ENCODE measurements at places on chromosomes 2 and 18.

DNA sequence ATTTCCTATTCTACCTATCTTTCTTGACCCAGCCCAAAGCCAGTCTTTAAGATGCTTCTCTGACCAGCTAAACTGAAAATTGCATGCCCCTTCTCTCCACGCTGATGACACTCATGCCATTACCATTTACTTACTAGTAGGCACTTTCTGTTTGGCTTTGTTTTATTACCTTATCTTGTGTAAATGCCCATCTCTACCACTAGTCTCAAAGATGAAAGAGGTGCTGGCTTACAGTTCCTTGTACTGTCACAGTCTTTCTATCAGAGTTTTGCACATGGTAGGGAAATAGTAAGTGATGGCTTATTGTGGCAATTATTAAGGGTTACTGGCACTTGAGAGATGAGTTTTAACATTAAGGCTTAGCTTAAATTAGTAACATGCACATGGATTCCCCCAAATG is 352.1 kb downstream of the RBM43 start:
- no peak for DNase-seq

- no peak for DNase-seq
Observed at GRCh38 chr2:110837446-110838409, 105.4 kb downstream of the ACOXL start.

DNA sequence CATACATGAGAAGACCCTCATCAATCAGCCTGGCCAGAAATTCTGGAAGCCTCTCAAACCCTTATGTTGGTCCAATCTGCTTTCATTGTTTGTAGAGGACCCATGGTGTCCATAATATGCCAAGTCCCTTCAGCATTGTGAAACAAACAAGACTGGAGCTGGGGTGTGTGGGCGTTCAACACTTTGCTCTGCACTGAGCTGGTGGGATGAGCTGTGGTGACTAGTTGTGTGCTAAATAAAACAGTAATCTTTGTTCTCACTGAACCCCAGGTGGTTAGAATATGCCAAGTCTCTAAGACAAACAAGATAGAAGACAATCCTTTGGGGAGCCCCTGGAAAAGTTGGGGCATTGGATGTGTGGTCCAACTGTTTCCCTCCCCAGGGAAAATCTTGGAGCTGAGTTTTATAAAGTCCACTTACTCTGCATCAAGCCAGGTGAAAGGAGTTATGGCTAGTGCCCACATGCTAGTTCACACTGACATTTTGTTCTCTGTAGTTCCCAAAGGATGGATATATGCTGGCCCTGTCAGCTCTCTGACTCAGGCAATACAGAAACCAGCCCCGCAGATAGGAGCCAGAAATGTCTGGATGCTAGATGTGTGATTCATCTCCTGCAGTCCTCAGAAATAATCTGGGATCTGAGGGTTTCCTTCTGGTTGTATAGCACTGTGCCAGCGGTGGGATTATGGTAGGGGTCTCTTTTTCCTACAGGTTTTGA is 260.2 kb downstream of the TMX3 start:
- no peak for DNase-seq

DNA sequence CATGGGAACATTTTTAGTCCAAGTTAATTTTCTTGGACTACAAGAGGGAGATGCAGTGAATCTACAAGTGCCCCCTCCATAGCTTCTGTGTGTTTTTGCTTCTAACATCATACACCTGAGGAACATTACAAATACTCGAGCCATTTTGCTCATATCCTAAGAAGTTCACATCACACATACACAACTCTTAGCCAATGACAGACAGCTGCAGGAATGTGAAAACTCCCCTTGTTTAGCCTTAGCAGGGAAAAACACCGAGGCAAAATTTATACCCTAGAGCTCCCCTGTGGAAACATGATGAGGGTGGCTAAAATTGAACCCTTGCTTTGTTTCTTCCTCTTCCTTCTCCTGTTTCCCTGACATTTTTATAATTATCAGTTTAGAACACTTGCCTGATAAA is 928.3 kb upstream of the NRXN1 start:
- DNase-seq: no peak

- no peak for DNase-seq
Observed at GRCh38 chr2:12928197-12928774, 211.6 kb downstream of the TRIB2 start.

- no peak for DNase-seq
Observed at GRCh38 chr2:54636415-54637139, 86.9 kb upstream of the EML6 start.

DNA sequence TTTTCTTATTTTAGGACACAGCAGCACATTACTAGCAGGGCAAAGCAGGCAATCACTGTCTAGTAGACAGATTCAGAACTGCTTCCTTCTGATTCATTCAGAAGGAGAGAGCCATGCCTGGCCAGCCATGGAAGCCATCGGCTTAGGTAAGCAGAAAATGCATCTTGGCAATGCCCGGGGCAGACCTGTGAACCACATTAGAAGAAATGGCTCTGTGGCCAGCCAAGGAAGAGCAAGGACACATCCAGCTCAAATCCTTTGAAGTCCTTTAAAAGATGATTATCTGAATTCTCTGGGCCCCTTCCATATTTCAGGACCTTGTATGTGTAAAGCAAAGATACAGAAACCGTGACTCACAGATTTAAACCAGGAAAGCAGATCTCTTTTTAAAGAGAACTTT is 227.4 kb downstream of the PID1 start:
- DNase-seq: no peak

DNA sequence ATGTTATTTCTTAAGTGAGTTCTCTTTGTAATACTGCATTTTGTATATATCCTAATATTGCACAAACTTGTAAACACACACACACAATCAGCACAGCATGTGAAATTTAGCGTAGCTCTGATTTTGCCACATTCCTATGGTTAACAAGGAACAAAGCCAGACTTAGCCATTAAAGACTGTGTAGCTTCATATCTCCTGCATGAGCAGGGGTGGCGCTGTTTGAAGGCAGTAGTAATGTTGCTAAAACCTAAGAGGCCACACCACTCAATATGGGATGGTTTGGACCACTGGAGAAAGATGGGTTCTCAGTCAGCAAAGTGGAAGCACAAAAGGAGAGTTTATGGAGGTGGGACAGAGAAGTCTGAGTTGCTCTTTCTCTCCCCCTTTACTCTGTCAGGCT is 61.1 kb upstream of the RND3 start:
- no peak for DNase-seq

- no peak for DNase-seq
Observed at GRCh38 chr2:5026571-5027234, 665.5 kb upstream of the SOX11 start.

GRCh38 chr2:158774681-158775080 is 20.4 kb upstream of the DAPL1 start:
- no peak for DNase-seq

GRCh38 chr2:196278491-196278911 is 107.1 kb upstream of the STK17B start:
- DNase-seq: no peak

DNA sequence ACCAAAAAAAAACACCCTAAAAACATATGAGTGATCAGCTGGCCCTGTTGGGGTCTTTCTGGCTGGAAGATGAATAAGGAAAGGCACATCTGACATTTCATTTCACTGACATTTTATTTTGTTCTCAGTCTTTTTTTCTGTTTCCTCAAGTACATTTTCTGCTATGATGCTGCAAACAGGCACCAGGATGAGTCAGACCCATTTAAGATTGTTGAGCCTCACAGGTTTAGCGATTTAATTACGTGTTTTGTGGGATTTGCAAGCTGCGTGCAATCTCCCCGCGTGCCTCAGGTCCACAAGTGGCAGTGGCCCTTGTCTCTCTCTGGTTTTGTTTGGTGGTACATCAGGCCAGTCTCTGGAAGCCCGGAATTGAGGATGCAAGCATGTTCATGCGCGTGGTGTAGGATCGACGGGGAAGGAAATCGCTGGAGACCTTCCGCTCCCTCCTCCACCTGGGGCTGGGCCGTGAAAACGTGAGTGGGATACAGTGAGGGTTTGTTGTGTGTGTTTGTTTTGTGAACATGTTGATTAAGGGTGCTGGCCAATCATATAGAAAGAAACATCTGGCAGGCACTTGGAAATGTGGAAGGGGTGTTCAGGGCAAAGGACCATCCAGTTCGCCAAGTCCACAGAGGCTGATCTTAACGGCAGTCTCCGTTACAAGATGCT is 120.2 kb upstream of the ZNF516 start:
- DNase-seq: no peak

DNA sequence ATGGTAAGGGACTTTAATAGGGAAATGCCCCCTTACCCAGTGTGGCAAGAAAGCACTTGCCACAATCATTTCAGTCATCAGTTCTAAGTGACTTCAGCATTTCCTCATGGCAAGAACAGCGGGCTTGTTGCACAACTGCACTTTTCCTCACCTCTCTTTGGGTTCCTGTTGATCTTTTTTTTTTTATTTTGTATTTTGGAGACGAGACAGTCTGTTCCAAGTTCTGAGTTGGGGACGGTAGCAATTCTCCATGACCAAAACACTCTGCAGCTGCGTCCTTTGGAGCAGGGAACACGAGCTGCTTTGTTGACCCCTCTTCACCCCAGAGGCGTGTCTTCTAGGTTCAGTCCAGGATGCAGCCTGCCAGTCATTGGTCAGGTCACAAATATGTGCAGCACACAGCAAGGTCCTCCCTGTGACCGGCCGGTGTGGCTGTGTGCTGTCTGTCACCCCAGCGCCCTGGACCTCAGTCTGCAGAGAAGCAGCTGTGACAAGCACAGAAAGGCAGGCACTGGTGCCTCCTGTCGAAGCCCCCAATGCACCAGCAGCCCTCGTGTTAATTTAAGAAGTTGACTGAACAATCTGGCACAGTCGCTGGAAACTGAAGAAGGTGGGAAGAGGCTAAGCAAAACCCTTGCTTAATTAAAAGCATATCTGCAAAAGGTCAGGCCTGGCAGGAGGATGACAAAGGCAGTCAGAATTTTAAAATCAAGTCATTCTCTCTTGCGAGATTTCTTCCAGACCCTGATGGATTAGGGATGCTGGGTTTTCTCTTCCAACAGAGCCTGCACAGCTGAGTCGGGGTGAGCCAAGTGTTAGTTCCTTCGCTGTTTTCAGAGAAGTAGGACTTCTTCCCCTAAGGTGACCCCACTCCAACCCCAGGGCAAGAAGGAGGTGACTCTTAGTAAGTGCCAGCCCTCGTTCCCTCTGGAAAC is 96.7 kb upstream of the COPS8 start:
- no peak for DNase-seq

DNA sequence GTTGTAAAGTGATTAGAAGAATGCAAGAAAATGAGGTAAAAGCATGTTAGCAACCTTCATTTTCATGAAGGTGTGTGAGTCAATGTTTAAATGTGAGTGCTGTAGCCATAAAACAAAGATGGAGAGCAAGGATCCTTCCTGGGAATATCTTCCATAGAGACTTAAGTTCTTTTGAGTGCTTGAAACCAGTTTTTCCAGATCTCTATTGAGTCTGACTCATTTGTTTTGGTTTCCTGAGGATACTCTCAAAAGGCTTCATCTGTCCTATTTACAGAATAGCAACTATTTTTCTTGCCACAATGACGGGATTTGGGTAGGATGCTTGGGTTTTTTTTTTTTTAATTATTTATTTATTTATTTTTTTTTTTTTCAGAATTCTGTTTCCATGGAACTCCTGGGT is 45.9 kb upstream of the ASB1 start:
- no peak for DNase-seq

DNA sequence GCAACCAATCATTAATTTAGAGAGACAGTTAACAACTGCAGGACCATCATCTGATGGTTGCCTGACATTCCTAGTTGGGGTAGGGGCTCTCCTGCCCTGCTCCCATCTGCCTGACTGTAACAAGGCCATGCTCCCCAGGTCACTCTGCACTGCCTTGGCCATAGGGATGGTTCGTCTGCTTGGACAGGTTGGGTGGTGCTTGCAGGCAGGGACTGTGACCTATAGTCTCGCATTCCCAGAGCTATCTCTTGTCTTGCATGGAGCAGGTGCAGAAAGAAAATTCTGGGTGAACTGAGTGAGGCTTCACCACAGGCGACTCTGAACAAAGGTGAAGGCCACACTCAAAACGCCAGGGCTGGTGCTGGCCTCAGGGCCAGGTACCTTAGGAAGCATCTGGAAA is 64.7 kb downstream of the EMILIN2 start:
- no peak for DNase-seq

- no peak for DNase-seq
Observed at GRCh38 chr2:186917866-186918265, 68.9 kb upstream of the ZSWIM2 start.

GRCh38 chr2:160736148-160737028 is 242.8 kb upstream of the RBMS1 start:
- DNase-seq: no peak

- no peak for DNase-seq
Observed at GRCh38 chr2:173058673-173059072, 17.0 kb upstream of the MAP3K20 start.

DNA sequence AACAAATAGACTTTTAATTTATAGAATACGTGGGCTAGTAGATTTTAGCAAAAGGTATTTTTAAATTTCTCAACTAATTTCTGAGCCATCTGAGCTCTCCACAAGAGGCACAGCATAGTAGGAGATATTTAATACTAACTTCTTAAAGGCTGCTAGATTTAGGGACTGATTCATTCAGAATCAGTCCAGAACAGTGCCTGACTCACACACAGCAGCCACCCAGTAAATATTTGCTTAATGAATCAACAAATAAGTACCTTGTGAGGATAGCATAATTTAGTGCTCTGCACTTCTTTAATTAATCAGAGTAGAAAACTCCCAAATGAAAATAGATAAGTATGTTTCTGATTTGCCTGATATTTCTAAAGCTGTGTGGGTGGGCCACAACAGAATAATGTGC is 35.6 kb upstream of the SYT4 start:
- no peak for DNase-seq

DNA sequence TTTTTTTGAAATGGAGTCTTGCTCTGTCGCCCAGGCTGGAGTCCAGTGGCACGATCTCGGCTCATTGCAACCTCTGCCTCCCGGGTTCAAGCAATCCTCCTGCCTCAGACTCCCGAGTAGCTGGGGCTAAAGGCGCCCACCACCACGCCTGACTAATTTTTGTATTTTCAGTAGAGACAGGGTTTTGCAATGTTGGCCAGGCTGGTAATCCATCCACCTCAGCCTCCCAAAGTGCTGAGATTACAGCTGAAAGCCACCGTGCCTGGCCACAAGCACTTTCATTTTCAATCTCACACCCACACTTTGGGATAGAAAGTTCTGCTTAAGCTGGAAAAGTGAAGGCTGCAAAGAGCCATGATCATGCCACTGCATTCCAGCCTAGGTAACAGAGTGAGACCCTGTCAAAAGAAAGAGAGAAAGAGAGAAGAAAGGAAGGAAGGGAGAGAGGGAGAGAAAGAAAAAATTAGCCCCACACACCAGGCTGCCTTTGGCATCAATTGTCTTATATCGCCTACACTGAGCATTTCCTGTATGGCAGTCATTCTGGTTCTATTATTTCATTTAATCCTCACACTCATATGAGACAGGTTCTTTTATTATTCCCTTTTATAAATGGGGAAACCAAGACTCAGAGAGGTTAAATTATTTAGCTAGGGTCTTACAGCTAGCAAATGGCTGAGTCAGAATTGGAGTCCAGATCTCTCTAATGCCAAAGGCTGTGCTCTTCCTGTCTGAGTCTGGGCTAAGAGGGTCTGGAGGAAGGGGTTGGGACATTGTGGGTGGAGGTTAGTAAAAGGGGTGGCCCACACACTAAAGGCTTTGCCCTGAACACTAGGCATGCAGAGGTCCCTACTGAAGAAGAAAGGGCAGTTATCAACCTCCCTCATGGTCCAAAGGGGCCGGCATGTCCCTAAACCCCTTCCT is 37.9 kb upstream of the PKDCC start:
- no peak for DNase-seq

- DNase-seq: no peak
Observed at GRCh38 chr2:29426354-29426753, 311.1 kb downstream of the CLIP4 start.

- DNase-seq: no peak
Observed at GRCh38 chr2:127674241-127675209, 805 bp downstream of the LIMS2 start.
